ENCODE measurements at places on chromosomes 6 and 20.

GRCh38 chr6:2784061-2784460, 18.9 kb downstream of the WRNIP1 start:
- no peak for DNase-seq

- no peak for DNase-seq
Observed at GRCh38 chr6:74409447-74409846, 713.4 kb downstream of the CD109 start.

DNA sequence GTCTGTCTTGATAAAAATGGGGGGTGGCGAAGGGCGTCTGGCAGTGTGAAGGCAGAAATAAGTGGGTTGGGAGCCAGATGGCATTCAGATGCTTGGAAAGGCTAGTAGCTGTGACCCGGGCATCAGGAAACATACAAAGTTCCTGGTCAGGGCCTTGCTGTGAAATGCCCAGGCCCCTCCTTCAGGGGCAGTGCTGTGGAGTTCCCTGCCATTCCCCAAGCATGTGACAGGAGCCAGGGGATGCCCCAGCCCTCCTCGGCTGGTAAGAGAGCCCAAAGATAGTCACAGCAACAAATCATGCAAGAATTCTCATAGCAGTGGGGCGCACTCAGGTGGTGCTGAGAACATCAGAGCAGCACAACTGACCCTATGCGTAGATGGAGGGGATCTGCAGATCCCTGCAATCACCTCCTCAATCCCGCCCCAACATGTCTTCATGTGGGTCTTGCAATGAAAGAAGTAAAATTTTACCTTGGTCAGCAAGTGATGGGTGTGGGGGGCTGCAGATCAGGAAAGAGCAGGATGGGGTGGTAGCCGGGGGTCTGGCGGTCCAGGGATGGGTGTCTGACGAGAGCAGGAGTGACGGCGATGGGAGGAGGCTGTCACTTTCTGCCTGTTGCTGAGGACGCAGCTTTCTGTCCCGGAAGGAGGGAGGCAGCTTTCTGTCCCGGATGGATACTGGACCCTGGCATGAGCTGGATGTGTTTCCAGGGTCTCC, 39.5 kb downstream of the SLC22A1 start:
- no peak for DNase-seq

GRCh38 chr6:14083751-14084150, 33.8 kb upstream of the CD83 start:
- DNase-seq: no peak

- no peak for DNase-seq
Observed at GRCh38 chr20:46304852-46305251, 3.4 kb downstream of the CDH22 start.

GRCh38 chr6:8229915-8230756, 127.8 kb upstream of the EEF1E1 start:
- DNase-seq: no peak

Data from stimulated activated CD4-positive, alpha-beta T cell treated with anti-CD3 and anti-CD28 coated beads, Interleukin-15, amount 100 ng/mL, for 1 hour (primary cell).